ENCODE measurements at places on chromosomes 13 and 19.

GRCh38 chr19:32287811-32288227, 57.6 kb upstream of the ZNF507 start:
- peak; percentile 16 for DNase-seq

GRCh38 chr19:41276231-41276630, 12.1 kb downstream of the HNRNPUL1 start:
- DNase-seq: no peak

GRCh38 chr13:72959643-72960042, 99.2 kb upstream of the KLF5 start:
- no peak for DNase-seq

- DNase-seq: no peak
Observed at GRCh38 chr13:41641961-41642360, 184.6 kb downstream of the RGCC start.

DNA sequence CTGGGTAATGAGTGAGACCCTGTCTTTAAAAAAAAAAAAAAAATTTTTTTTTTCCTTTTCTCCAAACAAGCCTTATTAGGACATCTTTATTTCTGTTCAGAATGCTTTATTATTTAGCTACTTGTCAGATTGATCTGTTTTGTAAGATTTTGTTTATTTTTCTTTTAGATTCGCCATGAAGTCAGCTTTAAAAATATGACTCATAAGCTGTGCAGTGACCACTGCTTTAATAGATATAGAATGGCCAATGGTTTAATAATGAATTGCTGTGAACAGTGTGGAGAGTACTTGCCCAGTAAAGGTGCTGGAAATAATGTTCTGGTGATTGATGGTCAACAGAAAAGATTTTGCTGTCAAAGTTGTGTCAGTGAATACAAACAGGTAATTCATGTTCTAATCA, 47.7 kb downstream of the ZMYM2 start:
- DNase-seq: no peak

- DNase-seq: no peak
Observed at GRCh38 chr13:94595001-94595949, 677 bp downstream of the TGDS start.

DNA sequence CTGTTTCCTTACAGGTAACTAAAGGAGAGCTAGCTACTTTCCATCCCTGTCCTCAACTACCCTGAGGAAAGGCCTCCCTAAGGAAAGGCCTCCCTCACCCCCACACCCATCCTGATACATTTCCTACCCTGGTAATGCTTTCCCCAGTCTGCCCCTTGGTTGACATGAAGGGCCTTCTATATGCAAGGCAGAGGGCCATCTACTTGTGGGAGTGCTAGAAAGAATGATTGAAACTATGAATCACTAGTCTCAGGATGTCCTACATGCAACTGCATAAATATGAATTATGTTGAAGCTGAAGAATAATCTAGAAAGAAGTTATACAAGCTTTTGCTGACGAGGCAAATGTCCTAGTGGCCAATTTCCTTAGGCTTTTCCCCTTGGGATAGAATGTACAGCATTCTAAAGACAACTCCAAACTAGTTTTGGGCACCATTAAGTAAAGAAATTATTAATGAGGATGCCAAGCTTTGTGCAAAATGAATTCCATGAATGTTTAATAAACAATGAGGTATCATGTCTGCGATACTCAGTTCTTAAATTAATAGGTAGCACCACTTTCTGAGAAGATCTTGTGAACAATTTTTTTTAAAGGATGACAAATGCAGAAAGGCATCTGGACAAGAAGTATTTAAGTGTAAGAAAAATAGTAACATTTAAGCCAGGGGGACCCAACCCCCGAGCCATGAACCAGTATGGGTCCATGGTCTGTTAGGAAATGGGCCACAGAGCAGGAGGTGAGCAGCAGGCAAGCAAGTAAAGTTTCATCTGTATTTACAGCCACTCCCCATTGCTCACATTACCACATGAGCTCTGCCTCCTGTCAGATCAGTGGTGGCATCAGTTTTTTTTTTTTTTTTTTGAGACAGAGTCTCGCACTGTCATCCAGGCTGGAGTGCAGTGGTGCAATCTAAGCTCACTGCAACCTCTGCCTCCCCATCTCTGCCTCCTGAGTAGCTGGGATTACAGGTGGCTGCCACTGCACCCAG, 223.0 kb downstream of the LHFPL6 start:
- DNase-seq: no peak

DNA sequence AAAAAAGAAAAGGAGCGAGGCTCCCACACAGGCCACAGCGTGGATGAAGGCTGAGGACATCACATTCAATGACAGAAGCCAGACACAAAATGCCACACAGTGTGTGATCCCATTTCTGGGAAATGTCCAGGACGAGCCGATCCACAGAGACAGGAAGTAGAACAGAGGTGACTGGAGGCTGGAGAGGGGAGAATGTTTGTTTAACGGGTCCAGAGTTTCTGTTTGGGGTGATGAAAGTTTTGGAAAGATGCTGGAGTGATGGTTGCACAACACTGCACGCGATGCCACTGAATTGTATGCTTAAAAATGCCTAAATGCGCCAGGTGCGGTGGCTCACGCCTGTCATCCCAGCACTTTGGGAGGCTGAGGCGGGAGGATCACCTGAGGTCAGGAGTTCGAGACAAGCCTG, 650 bp upstream of the FUT5 start:
- no peak for DNase-seq

DNA sequence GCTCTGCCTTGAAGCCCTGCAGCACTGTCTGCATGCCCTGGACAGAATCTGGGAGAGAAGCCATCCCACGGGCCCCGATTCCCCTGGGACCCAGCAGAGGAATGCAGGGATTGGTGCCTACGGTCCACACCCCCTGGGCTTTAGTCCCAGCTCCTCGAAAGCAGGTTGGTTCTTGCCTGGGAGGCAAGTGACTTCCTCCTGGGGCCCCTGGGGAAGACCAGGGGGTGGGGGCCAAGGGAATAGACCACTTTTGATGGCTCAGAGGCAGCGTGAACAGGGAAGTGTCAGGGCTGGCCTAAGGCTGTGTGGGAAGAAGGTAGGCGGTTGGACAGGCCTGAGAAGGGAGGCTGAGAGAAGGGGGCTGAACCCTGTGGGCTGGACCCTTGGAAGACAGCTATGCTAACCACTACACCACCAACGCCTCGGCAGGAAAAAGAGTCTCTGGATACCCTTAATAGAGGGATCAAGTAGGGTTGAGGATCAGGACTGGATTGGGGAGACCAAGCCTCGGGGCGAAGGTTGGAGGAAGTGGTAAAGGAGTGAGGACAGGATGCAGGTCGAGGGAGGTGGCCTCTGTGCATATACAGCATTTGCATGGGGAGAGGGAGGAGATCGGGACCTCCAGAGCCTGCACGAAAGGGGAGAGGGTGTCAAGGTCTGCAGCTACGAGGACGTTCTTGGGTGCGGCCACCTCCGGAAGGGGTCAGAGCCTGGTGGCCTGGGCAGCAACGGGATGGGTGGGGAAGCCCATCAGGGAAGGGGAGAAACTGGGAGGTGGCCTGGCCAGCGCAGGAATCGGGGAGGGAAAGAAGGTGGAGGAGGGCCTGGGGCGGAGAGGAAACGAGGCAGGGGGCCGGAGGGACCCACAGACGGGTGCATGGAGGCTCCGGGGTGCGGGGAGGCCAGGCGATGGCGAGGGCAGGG, 709 bp downstream of the DPP9 start:
- peak; percentile 12 for DNase-seq

- no peak for DNase-seq
Observed at GRCh38 chr13:49472186-49472585, 23.6 kb upstream of the PHF11 start.

DNA sequence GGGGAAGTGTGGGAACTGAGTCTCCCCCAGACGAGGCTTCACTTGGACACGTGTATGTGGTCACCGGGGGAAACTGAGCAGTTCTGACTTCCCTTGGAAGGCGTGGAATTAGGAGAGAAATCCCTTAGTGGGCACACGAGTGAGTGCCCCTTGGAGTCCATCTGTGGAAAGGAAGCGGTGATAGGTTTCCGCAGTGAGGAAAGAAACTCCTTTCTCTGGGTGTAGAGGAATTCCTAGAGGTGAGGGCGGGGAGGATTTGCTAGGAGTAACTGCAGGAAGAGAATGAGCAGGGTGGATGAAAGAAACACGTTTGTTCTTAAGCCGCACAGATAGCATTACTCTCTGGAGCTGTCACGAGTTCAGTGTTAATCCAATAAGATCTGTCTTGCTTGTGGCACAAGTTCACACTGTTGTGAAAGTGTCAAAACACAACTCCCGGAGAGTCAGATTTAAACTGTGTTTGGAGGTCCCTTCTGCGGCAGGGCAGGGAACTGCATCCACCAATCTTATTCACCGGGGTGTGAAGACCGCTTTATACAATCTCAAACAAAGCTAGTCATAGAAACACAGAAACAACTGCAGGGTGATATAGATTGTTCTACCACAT, 1.2 kb downstream of the KL start:
- no peak for DNase-seq

- DNase-seq: no peak
Observed at GRCh38 chr13:48222358-48223301, 10.4 kb upstream of the ITM2B start.

- no peak for DNase-seq
Observed at GRCh38 chr13:109939180-109939579, 152.8 kb upstream of the IRS2 start.

DNA sequence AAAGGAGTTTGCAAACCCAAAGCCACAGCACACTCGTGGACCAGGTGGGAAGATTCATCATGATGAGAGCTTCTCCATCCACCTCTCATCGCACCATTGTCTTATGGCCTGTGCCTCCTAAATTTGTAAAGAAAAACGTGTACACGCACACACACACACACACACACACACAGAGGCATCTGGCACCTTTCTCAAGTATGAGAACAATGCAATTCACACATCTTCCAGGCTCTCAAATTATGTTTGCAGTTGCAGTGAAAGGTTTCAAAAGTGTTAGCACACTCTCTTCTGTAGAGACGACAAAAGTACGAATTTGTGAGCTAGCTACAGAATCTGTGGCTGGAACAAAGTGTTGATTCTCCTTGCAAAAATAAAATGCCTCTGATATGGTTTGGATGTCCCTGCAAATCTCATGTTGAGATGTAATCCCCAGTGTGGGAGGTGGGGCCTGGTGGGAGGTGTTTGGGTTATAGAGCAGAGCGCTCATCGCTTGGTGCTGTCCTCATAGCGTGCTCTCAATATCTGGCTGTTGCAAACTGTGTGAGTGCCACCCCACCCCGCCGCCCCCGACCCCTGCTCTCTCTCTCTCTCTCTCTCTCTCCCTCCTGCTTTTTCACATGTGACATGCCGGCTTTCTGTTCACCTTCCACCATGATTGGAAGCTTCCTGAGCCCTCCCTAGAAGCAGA, 21.8 kb upstream of the RAB20 start:
- no peak for DNase-seq

DNA sequence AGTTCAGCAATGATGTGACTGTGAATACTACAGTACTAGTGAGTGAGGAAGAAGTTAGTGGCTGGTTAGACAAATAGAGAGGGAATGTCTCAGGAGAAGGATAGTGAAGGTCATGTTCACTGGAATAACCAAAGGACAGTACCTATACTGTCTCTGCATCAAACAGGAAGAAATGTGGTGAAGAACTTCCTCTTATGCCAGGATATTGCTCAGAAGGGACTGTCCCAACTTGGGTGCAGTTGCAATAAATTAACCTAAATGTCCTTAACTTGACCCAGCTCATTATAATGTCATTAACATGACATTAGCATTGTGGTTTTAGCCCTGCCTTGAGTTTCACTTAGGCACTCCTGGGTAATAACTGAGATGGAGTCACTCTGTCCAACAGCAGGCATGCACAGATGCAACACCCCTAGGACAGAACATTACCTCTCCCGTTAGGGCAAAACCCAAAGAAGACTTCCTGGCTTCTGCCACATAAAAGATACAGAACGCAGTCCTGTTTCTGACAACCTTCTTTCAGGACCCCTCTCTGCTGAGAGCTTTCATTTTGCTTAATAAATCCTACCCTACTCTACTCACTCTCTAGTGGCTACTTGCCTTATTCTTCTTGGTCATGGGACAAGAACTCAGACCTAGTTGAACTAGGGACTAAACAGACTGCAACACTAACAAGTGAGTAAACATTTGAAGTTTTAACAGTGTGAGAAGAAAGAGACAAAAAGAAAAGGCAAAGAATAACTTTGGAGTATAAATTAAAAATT, 1591.6 kb upstream of the MIR17HG start:
- DNase-seq: no peak

GRCh38 chr13:112105892-112106291, 38.9 kb downstream of the SOX1 start:
- no peak for DNase-seq

GRCh38 chr19:48364598-48365348, 606 bp downstream of the SYNGR4 start:
- DNase-seq: no peak

DNA sequence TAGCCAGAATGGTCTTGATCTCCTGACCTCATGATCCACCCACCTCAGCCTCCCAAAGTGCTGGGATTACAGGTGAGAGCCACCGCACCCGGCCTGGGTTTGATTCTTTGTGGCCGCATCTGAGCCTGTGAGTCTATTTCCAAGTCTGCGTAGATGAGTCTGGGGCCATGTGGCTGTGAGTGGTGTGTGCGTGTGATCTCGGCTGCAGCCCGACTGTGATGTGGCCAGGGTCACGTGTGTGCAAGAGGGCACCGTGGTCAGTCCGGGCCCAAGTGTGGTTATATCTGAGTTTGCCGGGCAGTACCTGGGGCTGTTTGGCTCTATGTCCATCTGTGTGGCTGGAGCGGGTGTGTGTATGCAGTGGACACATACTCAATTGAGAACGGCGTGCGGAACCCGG, 5.4 kb downstream of the MEIS3 start:
- DNase-seq: no peak

DNA sequence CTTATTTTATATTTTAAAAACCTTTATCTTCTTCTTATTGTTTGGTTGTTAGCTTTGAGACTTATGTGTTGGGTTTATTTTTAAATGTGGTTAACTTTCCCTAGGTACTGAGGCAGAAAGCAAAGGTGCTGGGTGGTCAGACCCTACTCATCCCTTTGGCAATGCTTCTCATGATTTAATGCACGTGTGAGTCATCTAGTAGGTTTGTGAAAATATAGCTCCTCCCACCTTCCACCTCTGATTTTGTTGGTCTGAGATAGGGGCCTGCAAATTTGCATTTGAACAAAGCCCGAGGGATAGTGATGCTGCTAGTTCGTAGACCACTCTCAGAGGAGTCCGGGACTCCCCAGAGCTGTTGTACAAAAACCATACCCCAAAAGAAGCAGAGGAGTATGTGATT, 771.3 kb upstream of the ARGLU1 start:
- DNase-seq: no peak

DNA sequence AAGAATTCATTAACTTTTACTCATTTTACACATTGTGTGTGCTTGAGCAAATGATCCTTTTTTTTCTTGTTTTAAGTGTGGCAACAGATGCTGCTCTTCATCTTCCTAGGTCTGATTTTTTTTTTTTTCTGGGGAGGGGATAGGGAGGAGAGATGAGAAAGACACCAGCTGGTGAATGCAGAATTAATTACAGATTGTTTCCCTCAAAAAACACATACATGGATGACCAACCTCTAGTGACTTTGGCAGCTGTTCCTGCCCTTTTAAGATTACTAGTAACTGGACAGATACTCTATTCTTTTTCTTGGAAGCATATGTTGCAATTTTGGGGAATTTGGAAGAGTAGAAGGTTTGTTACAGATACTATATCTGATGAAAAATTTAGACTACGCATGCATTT, 103.6 kb upstream of the MYO16 start:
- DNase-seq: no peak

Data from SK-N-DZ (cell line).